NCI-H69 (cell line): ENCODE measurements at places on chromosomes 5 and 9.

GRCh38 chr9:20632705-20633104, 10.4 kb upstream of the MLLT3 start:
- no peak for DNase-seq

GRCh38 chr9:76619640-76620039, 144.6 kb upstream of the PCA3 start:
- no peak for DNase-seq

DNA sequence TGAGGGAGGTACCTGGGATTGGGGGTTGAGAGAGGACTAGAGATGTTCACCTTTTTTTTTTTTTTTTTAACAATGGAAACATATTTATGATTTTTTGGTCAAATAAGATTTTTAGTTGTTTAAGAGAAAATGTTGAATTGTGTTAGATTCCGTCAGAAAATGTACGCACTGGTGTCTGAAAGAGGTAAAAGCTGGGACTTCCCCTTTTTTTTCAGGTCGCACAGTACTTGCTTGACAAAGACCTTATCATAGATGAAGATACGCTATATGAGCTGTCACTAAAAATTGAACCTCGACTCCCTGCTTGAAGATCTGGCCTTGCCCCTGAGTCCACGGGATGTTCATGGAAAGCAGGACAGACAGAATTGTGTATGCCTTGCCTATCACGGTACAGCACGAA, 7.7 kb upstream of the CKMT2 start:
- no peak for DNase-seq

- DNase-seq = peak; percentile 50
These were observed 25.1 kb downstream of the CPLX2 start for GRCh38 chr5:175896301-175897040.

GRCh38 chr5:34742061-34742460, 85.9 kb downstream of the RAI14 start:
- DNase-seq = no peak

DNA sequence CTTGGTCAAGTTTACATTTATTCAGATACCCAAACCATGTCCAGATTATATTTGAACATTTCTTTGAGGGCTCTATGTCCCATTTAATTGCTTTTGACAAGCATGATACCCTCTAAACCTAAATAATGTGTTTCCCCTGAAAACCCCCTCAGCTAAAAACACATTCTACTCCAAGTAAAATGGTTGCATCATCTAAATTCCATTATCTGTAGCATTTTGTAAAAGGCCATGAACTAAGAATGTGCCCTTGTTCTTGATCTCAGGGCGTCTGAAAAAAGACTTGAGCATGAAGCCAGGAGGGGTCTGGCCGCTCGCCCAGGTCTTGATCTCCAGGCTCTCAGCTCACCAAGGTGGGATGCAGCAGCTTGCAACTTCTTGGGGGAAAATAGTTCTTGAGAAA, 53.5 kb upstream of the ERCC6L2 start:
- DNase-seq = no peak

DNA sequence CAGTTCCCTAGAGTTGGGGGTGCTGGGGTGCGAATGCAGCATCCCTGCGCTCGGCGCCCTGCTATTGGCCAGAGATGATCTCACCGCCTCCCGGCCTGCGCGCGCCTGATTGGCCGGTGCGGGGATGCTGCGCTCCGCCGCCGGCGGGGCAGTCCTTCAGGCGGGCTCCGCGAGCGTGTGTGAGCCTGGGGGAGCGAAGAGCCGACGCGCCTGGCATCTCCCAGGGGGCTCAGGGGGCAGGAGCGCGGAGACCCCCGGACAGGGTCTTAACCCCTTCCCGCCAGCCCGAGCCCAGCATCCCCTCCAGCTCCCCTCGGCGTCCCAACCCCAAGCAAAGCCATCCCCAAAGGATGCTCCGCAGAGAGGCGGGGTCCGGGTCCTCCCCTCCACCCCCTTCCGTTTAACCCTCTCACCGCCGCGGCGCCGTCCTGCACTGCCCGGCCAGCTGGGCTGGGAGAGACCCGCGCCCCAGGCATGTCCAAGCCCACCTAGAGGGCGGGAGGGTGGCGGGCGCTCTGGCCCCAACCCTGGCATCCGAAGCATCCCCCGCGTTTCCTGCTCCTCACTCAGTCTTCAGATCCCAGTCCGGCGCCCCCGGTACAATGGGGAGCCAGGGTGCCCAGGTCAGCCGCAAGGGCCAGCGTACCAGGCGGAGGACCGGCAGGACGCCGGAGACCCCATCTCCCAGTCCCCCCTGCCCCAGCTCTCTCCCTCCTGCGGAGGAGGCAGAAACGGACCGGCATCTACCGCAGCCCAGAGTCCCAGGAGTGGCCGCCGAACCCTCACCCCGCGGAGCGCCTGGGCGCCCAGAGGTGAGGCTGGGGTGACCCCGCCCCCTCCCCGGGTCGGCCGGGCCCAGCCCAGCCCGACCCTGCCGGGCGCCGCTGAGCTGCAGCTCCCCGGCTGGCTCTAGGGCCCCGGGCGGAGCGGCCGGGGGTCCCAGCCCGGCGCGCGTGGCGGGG, 19.3 kb upstream of the TOR2A start:
- DNase-seq = peak; percentile 75

- no peak for DNase-seq
These were observed 97.5 kb downstream of the EBF1 start for GRCh38 chr5:159002171-159002570.

GRCh38 chr5:135332519-135333150, 66.4 kb downstream of the MACROH2A1 start:
- peak; percentile 67 for DNase-seq

GRCh38 chr5:55176176-55176818, 3.3 kb upstream of the CDC20B start:
- DNase-seq = peak; percentile 99

- no peak for DNase-seq
These were observed 39.3 kb upstream of the HMHB1 start for GRCh38 chr5:143772621-143773020.
